Chondrocyte (in vitro differentiated cells): ENCODE measurements at places on chromosomes 5 and 9.

DNA sequence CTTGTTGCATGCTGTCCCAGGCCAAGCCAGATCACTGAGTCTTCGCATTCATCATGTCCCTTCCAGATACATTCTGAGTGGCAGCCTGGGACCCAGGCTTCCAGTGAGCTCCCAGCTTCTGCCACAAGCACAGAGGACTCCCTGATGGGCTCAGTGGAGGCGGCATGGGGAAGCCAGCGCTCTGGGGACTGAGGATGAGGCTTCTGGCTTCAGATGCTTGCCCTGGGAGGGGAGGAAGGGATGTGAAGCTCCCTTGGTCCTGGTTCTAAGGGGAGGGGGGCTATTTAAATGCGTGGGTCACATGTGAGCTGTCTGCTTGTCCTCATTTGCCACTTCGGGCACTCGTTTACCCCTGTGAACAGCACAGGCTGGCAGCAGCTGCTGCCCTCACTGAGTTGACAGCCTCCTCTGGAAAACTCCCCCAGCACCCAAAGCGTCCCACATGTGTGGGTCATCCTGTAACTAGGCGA, 174.0 kb downstream of the NR3C1 start:
- DNase-seq, result no peak
- no peaks in the 10 kb centered on the region for H3K36me3 ChIP-seq
- H3K4me3 ChIP-seq, result no peak overlapping the region
- peaks cover 52% of the 10 kb centered on the region for H3K4me1 ChIP-seq
- no peak overlapping the region for H3K27ac ChIP-seq

DNA sequence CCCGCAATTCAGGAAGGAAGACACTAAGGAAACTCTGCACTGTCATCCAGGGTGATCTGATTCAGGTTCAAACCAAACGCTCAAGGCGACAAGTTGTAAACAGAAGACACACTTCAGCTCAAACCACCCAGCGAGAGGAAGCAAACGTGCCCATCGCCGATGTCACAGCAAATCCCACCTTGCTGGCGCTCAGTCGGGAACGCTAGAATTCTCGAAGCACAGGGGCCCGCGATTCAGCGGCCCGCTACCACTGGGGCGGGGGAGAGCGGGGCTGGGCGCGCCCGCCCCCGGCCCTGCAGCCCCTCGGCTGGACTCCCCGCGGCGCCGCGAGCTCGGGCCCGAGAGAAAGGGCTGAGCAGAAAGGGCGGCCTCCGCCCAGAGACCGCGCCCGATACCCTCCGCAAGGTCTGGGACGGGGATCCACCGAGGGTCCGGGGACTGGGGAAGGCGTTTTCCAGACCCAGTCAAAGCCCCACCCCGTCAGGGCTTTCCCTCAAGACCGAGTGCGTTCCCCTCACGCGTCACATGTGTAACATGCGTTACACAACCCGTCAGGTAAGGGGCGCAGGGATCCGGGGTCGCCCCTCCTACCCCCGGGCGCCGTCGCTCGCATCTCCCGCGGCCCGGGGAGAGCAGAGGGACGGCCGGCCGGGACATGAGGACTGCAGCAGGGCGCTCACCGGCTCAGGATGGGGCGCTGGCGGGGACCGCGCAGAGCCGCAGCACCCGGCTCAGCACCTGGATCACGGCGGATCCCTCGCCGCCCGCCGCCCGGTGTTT, 469 bp downstream of the AGTPBP1 start:
- H3K4me1 ChIP-seq, result peaks cover 19% of the 10 kb centered on the region
- peaks cover 2% of the 10 kb centered on the region for H3K27me3 ChIP-seq
- peak overlapping the region; percentile 88 for H3K4me3 ChIP-seq
- no peaks in the 10 kb centered on the region for H3K36me3 ChIP-seq
- peak; percentile 94 for DNase-seq

GRCh38 chr9:13963005-13963653, 350.8 kb downstream of the NFIB start:
- no peak overlapping the region for H3K27ac ChIP-seq
- no peak for DNase-seq
- no peaks in the 10 kb centered on the region for H3K36me3 ChIP-seq
- peaks cover 6% of the 10 kb centered on the region for H3K4me1 ChIP-seq
- H3K4me3 ChIP-seq, result no peak overlapping the region

DNA sequence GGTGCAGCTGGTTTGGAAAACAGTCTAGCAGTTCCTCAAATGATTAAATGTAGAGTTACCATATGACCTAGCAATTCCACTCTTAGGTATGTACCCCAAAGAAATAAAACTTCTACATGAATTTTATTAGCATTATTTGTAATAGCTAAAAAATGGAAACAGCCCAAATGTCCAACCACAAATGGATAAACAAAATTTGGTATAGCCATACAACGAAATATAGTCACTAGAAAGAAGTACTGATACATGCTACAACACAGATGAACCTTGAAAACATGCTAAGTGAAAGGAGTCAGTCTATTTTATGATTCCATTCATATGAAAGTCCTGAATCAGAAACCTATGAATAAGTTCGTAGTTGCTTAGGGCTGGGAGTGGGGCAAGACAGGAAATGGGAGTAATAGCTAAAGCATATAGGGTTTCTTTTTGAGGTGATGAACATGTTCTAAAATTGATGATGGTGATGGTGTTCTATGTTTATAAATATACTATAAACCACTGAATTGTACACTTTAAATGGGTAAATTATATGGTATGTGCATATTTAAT, 6.3 kb downstream of the GDF9 start:
- DNase-seq, result no peak
- H3K27me3 ChIP-seq, result peaks cover 2% of the 10 kb centered on the region
- no peak overlapping the region for H3K4me3 ChIP-seq
- H3K4me1 ChIP-seq, result no peaks in the 10 kb centered on the region
- H3K36me3 ChIP-seq, result no peaks in the 10 kb centered on the region
- no peak overlapping the region for H3K27ac ChIP-seq

DNA sequence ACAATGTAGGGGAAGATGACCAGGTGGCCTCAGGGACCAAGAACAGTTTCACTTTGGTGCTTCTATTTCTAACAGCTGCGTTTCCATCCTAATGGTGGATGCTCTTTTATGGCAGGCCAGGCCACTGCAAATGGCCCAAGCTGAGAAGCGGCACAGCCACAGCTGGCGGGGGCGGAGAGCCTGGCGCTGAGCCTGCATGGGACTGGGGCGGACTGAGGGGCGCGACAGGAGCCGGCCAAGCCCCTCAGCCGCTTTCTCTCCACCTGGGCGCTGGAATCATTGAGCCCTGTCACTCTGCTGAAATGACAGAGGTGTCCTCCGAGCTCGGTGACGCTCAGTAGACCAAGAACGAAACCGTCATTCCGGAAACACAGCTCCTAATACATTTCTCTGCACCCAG, 317.3 kb upstream of the PDE4D start:
- no peak for DNase-seq
- H3K4me1 ChIP-seq, result peaks cover 4% of the 10 kb centered on the region
- peaks cover 2% of the 10 kb centered on the region for H3K36me3 ChIP-seq
- no peak overlapping the region for H3K27ac ChIP-seq
- H3K27me3 ChIP-seq, result peaks cover 5% of the 10 kb centered on the region
- no peak overlapping the region for H3K4me3 ChIP-seq
